Stimulated activated CD8-positive, alpha-beta memory T cell treated with anti-CD3 and anti-CD28 coated beads, Interleukin-4, amount 100 ng/mL, for 1 hour (primary cell): ENCODE measurements at places on chromosomes 2 and 18.

DNA sequence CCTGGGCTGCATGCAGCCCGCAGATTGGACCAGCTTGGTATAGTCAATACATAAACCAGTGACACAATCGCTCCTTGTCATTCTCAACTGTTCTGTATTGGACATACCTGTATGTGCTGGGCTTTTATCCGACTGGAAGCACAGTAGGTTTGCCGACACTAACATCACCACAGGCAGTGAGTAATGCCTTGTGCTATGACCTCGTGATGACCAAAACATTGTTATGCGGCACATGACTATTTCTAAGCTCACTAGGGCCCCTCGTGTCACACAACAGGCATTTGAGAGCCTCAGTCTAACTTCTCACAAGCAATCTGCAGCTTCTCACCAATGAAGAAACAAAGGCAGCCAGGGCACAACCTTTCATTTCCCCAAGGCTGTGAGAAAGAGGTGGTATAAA is 320.8 kb downstream of the AFF3 start:
- no peak for DNase-seq

- no peak for DNase-seq
These were observed 128.3 kb upstream of the ATP5MC3 start for GRCh38 chr2:175309799-175310198.

DNA sequence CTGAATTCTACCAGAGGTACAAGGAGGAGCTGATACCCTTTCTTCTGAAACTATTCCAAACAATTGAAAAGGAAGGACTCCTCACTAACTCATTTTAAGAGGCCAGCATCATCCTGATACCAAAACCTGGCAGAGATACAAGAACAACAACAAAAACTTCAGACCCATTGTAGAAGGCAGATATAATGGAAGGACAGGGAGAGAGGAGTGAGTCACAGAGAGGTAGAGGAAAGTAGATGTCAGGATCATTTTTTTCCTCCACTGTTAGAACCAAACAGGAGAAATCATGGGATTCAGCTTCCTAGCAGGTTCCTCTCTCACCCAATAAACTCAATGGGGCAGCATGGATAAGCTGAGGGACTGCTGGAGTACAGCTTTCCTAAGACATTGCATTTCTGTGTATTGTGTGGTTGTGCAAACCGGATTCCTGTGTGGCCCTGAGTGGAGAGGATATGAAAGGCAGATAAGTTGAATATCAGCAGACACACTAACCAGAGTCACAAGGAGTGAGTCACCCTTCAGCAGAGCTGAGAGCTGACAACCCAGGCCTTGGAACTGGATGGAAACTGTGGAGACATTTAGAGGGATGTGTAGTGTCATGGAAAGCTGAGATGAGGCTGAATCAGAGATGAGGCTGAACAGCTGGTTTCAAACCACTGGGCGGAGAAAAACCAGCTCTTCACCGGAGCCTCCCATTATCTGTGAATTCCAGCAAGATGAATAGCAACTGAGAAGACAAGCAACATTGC is 60.9 kb upstream of the MMADHC start:
- DNase-seq: no peak

DNA sequence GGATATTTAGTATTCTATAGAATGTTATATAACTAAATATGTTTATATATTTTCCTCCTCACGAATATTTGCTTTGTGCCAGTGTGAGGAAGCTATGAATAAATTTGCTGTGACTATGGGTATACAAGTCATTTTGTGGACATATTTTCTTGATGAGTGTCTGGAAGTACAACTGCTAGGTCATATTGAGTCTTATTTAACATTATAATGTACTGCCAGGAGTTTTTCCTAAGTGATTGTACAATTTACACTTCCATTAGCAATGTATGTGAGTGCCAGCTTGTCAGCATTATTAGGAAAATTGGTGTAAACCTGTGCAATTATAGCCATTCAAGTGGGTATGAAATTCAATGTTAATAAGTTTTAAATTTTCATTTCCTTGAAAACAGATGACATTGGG is 1328.9 kb upstream of the TMEFF2 start:
- no peak for DNase-seq

DNA sequence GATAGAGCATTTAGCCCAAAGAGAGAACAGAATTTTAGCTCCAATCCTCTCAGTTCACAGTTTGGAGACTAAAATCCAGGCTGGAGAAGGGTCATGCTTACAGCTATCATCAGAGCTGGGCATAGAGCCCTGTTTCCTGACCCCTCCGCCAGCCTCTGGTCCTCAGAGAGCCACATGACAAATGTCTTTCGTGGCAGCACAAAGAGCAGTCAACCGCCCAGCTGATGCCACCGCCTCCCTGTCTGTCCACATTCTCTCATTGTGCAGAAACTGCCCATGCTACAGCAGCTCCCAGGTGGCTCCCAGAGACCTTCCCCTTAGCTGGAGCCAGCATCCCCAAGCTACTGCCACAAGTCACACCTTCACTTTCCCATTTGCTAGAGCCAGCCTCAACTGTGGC is 7.6 kb downstream of the KCNK3 start:
- no peak for DNase-seq

- DNase-seq: no peak
These were observed 34.9 kb upstream of the APCDD1 start for GRCh38 chr18:10419420-10420103.
